ENCODE measurements at places on chromosomes 12 and 14. TPM values are rescaled to one million over a fixed set of nuclear protein-coding genes. Genes with fewer than 3 reads are reported as not detected.

- no peak overlapping the region for H3K4me3 ChIP-seq
- H3K36me3 ChIP-seq: no peaks in the 10 kb centered on the region
- no peaks in the 10 kb centered on the region for H3K4me1 ChIP-seq
Measured at GRCh38 chr12:92158796-92159439, 13.3 kb upstream of the BTG1 start.

- H3K27ac ChIP-seq: no peak overlapping the region
- H3K36me3 ChIP-seq: no peaks in the 10 kb centered on the region
- DNase-seq: no peak
- no peaks in the 10 kb centered on the region for H3K27me3 ChIP-seq
Measured at GRCh38 chr14:94450722-94451090, 1.9 kb downstream of the SERPINA11 start.

DNA sequence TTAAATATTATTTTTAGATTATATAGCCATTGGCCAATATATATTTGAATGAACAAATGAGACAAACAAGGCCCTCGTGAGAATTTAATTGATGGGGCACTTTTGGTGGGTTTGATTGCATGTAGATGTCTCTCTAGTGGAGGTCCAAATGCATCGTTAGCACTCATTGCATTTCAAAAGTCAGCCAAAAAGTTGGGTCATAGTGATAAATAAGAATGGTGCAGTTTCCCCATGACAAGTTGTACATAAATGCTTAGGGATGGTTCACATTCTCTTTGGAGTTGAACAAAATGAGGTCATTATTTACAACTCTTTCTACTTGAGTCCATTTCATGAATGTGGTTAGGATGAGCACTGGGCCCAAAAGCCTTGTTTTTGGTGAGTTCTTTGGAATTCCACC, 1.0 kb downstream of the BEST3 start:
- H3K4me1 ChIP-seq: no peaks in the 10 kb centered on the region
- H3K27me3 ChIP-seq: no peaks in the 10 kb centered on the region
- H3K36me3 ChIP-seq: no peaks in the 10 kb centered on the region

DNA sequence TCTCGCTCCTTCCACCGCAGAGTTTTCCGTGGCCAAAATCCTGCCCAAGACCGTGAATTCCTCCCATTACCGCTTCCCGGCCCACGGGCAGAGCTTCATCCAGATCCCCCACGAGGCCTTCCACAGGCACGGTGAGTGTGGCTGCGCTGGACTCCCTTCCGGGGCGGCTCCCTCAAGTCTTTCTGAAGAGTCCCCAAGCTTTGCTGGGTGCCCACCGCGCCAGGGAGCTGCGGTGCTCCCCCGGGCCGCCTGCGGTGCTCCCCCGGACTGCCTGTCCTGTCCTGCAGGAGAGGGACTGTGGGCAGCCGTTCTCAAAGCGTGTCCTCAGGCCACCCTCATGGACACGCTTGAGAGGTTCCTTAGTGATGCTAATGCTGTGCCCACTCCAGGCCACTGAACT, 50.5 kb downstream of the ADGRD1 start:
- no peak for DNase-seq
- H3K27ac ChIP-seq: no peak overlapping the region
- H3K36me3 ChIP-seq: peaks cover 2% of the 10 kb centered on the region

DNA sequence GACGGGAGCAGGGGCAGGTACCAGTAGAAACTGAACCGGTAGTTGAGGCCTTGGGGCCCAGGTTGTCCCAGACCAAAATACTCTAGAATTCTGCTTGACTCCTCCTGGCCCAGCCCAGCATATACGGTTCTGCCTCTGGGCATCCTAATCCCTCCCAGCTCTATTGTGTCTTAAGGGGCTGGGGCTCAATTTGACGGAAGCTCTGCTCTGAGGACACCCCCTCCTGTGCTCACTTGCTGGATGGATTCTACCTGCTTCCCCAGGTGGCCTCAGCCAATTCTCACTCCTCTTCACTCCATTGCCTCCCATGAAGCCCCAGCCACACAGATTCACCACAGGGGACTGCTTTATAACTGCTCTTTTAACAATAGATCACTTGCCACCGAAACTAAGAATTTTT, 219.5 kb upstream of the FKBP4 start:
- peaks cover 19% of the 10 kb centered on the region for H3K36me3 ChIP-seq
- H3K4me1 ChIP-seq: no peaks in the 10 kb centered on the region
- DNase-seq: no peak
- no peak overlapping the region for H3K27ac ChIP-seq
- H3K4me3 ChIP-seq: no peak overlapping the region

DNA sequence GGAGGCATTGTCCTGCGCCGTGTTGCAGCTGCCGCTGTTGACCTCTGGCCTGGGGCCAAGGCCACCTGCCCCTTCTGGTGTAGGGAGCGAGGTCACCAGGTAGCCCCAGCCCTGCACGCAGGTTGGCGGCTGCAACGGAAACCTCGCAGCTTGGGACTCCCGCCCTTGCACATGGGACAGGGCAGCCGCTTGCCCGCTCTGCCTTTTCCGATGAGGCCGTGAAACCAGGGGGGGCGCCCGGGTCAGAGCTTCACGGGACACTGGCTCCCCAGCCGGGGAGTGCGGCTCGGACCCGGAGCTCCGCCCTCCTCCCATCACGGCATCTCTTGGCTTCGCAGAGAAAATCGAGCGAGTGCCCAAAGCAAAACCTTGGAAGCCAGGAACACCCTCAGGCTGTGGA, 25.4 kb downstream of the DNAH10 start:
- H3K4me1 ChIP-seq: no peaks in the 10 kb centered on the region
- H3K36me3 ChIP-seq: peaks cover 7% of the 10 kb centered on the region
- no peak overlapping the region for H3K4me3 ChIP-seq
- H3K27ac ChIP-seq: no peak overlapping the region
- H3K27me3 ChIP-seq: no peaks in the 10 kb centered on the region
- DNase-seq: no peak

DNA sequence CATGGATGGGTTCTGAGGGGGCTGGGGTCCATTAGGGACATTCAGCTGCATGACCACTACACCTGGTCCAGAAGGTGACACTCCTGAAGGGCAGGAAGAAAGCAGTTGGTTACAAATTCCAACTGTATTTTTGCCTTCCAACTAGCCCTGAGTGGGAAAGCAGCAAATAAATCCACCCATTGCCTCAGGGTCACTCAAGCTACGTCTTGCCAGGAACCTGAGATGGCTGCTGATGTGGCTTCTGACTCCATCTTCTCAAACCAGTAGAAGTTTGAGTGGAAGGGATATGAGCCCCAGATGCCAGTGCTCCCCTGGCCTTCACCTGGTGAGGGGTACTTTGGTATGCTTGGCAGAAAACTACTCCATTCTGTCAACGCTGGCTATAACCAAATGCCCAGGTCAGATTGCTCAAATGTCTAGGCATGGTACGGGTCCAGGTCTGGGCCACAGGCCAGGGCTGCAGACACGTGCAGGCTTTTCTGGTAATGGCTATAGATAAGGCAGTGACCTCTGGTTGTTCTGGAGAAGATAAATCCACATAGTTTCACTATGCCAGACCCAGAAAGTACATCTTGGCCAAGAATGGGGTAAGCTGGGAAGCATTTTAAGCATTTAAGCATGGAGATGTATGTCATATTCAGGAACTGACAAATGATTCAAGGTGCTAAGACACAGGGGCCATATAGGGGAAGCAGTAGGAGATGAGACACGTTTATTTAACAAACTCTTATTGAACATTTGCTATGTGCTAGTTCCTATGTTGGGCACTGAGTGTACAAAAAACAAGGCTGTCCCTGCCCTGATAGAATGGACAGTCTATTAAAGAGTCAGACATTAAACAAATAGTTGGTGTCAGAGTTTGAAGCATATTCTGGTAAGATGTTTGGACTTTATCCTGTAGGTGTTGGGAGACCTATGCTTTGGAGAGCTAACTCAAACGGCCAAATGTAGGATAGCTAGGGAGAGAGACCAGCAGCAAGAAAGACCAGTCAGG, 8.3 kb upstream of the STAC3 start:
- H3K27ac ChIP-seq: no peak overlapping the region
- DNase-seq: no peak
- H3K4me1 ChIP-seq: peaks cover 5% of the 10 kb centered on the region
- peaks cover 41% of the 10 kb centered on the region for H3K36me3 ChIP-seq
- no peaks in the 10 kb centered on the region for H3K27me3 ChIP-seq

DNA sequence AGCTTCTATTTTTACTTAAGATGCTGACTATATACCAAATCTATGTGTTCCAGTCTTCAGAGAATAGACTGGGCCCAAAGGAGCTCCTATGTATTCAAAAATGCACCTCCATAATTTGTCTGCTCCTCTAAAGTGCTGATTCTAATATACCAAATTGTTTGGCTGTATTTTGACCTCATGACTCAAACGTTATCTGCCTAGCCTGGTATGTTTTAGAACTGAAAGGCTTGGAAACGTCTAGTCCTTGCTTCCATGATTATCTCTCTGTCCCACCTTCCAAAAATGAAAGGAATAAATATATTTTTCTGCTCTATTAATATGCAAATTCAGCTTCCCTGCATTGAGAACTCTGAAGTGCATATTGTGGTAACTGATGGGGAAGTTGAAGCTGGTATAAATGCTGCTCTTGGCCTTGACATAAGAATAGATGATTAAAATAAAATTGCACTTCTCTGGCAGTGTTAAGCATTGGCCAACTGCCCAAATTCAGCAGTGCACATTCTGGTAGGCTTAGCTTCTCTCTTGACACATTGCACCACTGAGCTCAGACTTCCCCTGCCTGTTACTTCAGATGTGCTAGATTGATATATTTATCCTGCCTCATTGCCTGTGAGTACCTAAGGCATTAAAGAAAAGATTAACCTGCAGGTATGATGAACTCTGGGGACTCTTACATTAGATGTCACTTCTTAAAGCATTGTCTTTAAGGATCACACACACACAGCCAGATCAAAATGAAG, 882.3 kb downstream of the RPS29 start:
- H3K27ac ChIP-seq: no peak overlapping the region
- H3K4me3 ChIP-seq: no peak overlapping the region
- no peaks in the 10 kb centered on the region for H3K36me3 ChIP-seq
- no peak for DNase-seq
- H3K27me3 ChIP-seq: no peaks in the 10 kb centered on the region

DNA sequence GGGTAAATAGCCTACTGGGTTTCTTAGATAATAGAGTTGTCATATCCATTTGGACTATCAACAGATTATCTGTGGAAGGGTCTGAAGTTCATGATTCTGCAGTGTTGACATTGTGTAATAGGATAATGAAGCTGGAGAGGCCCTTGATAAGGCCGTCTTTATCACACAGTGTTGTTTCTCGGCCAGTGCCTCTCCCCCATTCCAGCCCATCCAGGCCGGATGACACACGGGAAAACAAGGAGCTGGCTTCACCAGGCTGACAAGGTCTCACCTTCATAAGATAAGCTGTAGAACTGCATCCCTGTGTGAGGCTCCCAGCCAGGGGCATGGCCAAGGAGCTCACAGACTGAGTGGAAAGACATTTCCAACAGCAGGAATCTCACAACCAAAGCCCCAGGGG, 8.7 kb upstream of the EML1 start:
- H3K4me1 ChIP-seq: peaks cover 3% of the 10 kb centered on the region
- no peaks in the 10 kb centered on the region for H3K27me3 ChIP-seq
- no peak for DNase-seq
- no peaks in the 10 kb centered on the region for H3K36me3 ChIP-seq
- H3K4me3 ChIP-seq: no peak overlapping the region

DNA sequence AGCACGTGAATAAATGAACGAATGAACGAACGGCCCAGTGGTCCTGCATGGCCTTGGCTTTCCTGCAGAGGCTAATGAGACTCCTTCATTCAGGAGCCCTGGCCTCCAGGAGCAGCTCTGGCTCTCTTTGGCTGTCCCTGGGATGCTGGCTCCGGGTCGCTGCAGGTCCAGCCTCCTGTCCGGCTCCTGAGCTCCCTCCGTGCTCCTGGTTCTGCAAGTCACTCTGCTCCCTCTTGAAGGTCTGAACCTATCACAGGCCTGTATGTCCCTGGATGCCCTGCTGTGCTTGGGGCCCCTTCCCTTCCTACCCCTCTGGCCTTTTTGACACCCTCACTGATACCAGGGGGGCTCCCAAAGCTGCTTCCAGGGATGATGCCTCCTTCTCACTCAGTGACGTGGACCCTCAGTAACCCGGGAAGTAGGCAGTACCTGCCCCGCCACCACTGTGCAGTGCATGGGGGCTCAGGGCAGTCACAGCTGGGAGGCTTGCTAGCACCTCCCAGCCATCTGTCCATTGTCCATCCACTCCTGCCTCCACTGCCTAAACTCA, 133.7 kb upstream of the C14orf180 start:
- no peak for DNase-seq
- H3K27me3 ChIP-seq: no peaks in the 10 kb centered on the region
- peaks cover 2% of the 10 kb centered on the region for H3K36me3 ChIP-seq
- no peak overlapping the region for H3K27ac ChIP-seq

DNA sequence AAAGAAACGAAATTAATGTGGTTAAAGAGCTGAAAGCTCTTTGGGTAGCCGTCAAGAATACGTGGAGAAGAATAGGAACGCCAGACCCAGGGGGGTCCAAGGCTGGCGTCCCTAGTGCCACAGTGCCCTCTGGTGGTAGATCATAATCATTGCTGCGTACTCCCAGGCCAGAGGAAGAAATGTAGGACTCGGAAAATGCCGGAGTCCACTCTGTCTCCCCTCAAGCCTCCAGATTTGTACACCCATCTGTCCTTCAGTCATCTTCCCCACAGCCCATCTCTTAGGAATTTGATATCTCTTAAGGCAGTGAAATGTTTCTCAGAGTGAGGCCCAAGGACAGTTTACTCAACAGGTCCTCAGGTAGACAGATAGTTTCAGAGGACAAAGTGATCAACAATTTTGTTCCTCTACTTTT, 25.4 kb upstream of the PLEKHG6 start:
- H3K36me3 ChIP-seq: no peaks in the 10 kb centered on the region
- H3K27me3 ChIP-seq: peaks cover 3% of the 10 kb centered on the region
- peaks cover 3% of the 10 kb centered on the region for H3K4me1 ChIP-seq

- DNase-seq: no peak
- H3K36me3 ChIP-seq: no peaks in the 10 kb centered on the region
- H3K4me3 ChIP-seq: no peak overlapping the region
Measured at GRCh38 chr12:64568298-64568697, 42.0 kb upstream of the RASSF3 start.

- H3K36me3 ChIP-seq: no peaks in the 10 kb centered on the region
- H3K4me3 ChIP-seq: no peak overlapping the region
- no peak for DNase-seq
- no peaks in the 10 kb centered on the region for H3K4me1 ChIP-seq
- H3K27ac ChIP-seq: no peak overlapping the region
Measured at GRCh38 chr12:97899956-97900355, 437.4 kb downstream of the RMST start.

DNA sequence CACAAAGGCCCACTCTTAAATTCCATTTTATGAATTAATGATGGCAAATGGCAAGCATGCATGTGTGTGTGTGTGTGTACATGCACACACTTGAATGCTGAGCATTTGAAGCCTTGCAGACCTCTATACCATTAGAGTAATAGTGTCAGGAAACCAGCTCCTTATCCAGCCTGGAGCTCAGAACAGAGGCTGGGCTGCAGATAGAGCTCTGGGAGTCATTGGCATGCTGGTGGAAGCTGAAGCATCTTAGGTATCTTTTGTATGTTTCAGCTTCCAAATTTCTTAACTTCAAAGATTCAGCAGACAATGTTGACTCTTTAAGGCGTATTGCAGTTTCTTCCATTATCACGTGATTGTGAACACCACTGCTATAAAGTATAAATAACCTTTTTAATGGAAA, 192.9 kb upstream of the ARHGAP5 start:
- H3K27ac ChIP-seq: no peak overlapping the region
- no peak overlapping the region for H3K4me3 ChIP-seq
- DNase-seq: no peak
- no peaks in the 10 kb centered on the region for H3K4me1 ChIP-seq

The NUAK1 gene
- 20.1 TPM for total RNA-seq

The SYNDIG1L gene
- total RNA-seq: 4.6 TPM

The RPGRIP1 gene
- 0.33 TPM for total RNA-seq

The CRY1 gene
- total RNA-seq: 18.1 TPM

The NKX2-8 gene
- not detected for total RNA-seq

The PPP1R36 gene
- 1.4 TPM for total RNA-seq
